ENCODE measurements at places on chromosomes 1 and 21. TPM values are rescaled to one million over a fixed set of nuclear protein-coding genes. Genes with fewer than 3 reads are reported as not detected.

Gene ELAPOR1
- total RNA-seq = 0.39 TPM

Gene ACTN2
- total RNA-seq = not detected

Gene TCEANC2
- 4.1 TPM for total RNA-seq

Gene DCDC2B
- not detected for total RNA-seq

Gene LCE1E
- not detected for total RNA-seq

Gene TNN
- not detected for total RNA-seq

Gene LYSMD1
- 9.0 TPM for total RNA-seq

Gene CCDC181
- total RNA-seq = 0.78 TPM

Gene LAPTM5
- total RNA-seq = 0.13 TPM

Gene PDPN
- 120 TPM for total RNA-seq

Gene KCNJ9
- total RNA-seq = 0.11 TPM

Gene PLEKHN1
- total RNA-seq = 0.91 TPM

Gene DPYD
- 91.7 TPM for total RNA-seq

Gene ALX3
- total RNA-seq = not detected

Gene LCE6A
- total RNA-seq = not detected

Gene GSTM1
- 19.2 TPM for total RNA-seq
